Progenitor cell of endocrine pancreas (in vitro differentiated cells): ENCODE measurements at places on chromosomes 16 and 17. TPM values are rescaled to one million over a fixed set of nuclear protein-coding genes. Genes with fewer than 3 reads are reported as not detected.

Gene CFAP119
- 19.3 and 22.2 TPM in 2 replicates for total RNA-seq

DNA sequence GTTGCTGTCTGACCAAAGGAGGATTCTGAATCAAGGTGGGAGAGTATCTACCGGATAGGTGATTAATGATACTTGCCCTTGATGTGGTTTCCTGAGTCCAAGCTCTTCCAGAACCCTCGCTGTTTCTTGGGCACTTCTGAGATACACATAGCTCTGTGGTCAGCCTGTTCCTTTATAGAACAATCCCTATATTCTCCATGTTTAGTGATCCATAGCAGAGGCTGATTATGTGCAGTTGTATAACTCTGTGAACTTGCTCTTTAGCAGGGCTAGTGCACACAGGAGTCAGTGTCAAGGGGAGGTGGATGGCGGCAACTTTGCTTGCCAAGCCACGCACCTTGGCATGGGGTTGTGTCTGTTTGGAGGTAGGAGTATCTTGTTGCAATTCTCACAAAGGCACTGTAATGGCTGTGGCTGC, 36.1 kb downstream of the ARL4D start:
- DNase-seq = no peak

Gene TMIGD1
- total RNA-seq = not detected in 2 replicates

Gene NXPH3
- total RNA-seq = 0.20 and 0.38 TPM in 2 replicates

DNA sequence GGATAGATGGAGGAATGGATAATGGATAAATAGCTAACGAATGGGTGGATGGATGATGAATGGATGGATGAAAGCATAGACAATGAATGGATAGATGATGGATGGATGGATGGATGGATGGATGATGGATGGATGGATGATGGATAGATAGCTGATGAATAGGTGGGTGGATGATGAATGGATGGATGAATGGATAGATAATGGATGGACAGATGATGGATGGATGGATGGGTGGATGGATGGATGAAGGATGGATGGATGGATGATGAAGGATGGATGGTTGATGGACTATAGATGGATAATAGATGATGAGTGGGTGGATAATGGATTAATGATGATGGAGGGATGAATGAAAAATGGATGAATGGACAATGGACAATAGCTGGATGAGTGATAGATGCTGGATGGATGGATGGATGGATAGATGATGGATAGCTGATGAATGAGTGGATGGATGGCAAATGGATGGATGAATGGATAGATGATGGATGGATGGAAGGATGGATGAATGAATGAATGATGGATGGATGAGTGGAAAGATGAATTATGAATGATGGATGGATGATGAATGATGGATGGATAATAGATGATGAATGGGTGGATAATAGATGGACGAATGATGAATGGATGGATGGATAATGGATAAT, 239.8 kb downstream of the KATNIP start:
- no peak for DNase-seq

DNA sequence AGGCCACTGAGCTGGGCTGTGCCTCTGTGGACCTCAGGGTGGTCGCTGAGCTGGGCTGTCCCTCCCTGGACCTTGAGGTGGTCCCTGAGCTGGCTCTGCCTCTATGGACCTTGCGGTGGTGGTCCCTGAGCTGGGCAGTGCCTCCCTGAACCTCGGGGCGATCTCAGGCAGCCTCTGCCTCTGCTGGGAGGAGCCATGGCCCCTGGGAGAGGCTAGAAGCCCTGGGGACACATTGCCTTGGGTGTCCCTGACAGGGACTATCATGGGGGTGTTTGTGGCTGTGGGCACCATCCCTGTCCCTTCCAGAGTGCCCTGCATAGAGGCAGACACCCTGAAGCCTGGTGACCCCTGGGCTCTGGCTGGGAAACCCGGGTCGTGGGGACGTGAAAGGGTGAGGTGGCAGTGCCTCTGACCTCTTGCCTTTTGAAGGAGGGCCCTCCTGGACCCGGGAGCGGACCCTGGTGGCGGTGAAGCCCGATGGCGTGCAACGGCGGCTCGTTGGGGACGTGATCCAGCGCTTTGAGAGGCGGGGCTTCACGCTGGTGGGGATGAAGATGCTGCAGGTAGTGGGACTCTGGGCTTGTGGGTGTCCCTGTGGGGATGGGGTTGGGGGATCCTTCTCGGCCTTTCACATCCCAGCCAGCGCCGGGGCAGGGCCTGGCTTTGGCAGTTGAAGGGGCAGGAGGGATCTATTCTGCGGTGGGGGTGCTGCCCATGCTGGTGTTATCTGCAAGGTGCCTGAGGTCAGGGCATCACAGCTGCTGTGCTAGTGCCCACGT, 1.8 kb downstream of the NME4 start:
- no peak for DNase-seq

- no peak for DNase-seq
Observed at GRCh38 chr17:79875511-79875910, 36.3 kb upstream of the CBX4 start.

Gene KRT33A
- total RNA-seq = not detected in 2 replicates

GRCh38 chr17:73292031-73292531, 19.7 kb downstream of the CDC42EP4 start:
- DNase-seq = no peak

GRCh38 chr17:48626245-48627117, at the start of gene HOXB9:
HOXB9 (minus strand) TSS chr17:48626358; CDS start chr17:48626269, 89 bp downstream.
- DNase-seq = no peak

- DNase-seq = no peak
Observed at GRCh38 chr16:48526958-48527331, 83.0 kb downstream of the N4BP1 start.

DNA sequence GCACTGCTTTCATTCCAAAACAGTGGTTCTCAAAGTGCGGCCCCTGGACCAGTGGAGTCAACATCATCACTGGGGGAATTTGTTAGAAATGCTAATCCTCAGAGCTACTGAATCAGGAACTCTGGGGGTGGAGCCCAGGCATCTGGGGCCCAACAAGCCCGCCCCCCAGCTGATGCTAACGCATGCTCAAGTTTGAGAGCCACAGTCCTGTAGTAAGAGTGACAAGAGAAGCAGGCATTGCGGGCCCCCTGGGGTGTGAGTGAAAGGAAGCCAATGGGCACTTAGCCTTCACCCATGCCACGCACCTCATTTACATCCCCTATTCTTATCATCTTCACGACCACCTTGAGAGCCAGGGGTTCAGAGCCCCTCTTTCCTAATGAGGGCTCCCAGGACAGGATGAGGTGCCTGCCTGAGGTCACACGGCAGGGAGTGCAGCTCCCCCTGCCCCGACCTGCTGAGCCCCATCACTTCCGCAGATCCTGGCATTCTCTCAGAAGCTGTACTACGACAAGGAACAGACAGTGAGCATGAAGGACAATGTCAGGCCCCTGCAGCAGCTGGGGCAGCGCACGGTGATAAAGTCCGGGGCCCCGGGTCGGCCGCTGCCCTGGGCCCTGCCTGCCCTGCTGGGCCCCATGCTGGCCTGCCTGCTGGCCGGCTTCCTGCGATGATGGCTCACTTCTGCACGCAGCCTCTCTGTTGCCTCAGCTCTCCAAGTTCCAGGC, 9.1 kb downstream of the CA4 start:
- no peak for DNase-seq

DNA sequence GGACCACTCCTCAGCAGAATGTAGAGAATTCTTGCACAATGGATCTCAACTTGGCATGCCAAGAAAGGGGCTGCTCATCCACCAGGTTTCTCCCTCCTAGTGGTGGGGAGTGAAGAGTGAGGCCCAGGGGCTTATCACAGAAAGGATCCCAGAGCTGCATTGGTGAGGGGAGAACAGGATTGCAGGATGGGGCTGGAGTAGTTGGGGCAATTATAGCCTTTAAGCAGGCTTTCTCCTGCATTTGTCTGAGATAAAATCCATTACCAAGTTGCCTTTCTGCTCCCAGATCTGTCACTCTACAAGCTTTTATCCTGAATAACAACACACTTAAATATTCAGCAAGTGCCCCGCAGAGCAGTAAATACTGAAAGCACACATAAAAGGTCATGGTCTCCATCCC, 130.8 kb upstream of the CES5A start:
- no peak for DNase-seq

GRCh38 chr16:64993464-64993863, 128.4 kb downstream of the CDH11 start:
- DNase-seq = no peak

Gene SDR42E2
- total RNA-seq = not detected in 2 replicates

GRCh38 chr17:21031756-21032396, 10.9 kb downstream of the USP22 start:
- DNase-seq = no peak

DNA sequence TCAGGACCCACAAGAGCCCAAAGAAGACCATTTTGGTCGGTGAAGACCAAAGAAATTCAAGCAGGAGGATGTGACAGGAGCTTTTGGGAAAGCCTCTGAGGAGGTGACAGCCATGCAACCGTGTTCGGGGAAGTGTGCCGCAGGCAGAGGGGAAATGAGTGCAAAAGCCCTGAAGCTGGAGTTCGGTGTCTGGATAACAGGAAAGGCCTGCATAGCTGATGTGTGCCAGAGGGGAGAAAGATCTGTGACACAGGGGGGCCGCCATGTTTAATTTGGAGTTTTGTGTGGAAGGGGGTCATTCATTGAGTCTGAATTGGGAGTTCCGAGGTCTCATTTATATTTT, 870 bp upstream of the ZC3H7A start:
- DNase-seq = no peak

DNA sequence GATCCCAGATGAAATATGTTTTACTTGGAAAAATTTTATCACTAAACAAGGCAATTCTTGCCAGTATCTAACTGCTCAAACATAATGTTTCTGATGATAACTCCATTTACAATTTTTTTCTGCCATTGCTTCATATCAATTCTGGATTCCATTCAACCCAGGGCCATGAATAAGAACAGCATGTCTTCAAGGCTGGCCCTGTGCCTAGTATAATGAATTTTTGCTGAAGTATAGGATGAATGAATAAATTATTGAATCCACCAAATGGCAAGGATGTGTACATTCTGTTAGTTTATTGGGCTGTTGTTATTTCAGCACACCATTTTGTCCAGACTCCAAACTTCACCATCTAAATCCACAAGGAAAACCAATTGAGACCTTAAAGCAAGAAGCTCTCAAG, 414.7 kb downstream of the HS3ST3B1 start:
- DNase-seq = no peak

DNA sequence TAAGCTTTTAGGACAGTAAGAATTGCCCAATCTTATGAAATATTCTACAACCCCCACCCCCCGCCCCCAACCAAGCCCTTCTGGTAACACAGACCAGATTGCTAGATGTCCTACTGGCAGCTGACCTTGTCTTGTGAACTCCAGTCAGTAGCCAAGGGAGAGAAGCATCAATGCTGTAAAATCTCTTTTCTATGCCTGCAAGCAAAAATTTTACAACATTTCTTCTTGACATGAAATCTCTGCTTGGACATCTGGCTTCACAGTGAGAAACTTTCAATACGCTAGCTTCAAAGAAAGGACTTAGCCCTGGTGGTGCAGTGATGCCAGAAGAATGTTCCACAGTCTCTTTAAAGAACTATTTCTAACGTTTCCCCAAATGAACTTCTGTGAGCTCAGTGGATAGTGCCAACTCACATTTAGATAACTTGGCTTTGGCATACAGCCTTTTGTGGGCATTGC, 169.3 kb upstream of the AXIN2 start:
- DNase-seq = no peak

GRCh38 chr16:72727565-72727964, 320.4 kb downstream of the ZFHX3 start:
- DNase-seq = no peak

DNA sequence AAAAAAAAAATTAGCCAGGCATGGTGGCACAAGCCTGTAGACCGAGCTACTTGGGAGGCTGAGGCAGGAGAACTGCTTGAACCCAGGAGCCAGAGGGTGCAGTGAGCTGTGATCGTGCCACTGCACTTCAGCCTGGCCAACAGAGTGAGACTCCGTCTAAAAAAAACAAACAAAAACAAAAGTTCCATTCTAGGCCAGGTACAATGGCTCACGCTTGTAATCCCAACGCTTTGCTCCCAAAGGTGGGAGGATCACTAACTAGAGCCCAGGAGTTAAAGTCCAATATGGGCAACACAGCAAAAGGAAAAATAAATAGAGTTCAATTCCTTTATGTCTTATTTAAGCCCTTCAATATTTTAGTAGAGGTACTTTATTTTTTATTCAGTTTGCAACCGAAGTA, 47.5 kb downstream of the CNOT1 start:
- DNase-seq = no peak

- no peak for DNase-seq
Observed at GRCh38 chr16:89581861-89582563, 6.5 kb downstream of the CPNE7 start.

DNA sequence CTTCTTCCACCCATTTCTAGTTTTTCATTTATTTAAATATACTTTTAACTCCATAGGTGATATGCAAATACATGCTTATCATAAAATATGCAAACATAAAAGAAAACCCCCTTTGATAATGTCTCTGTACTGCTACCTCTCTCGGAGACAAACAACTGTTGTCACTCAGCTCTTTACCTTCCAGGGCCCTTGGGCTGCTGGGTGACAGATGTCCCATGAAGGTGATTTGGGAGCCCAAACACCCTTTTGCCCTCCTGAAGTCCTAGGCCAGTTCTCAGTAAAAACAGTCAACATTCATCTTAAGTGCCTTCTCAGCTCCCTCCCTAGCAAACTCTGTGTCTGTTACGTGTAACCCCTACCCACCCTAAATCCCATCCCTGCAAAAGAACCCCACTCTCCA, 37.5 kb downstream of the CHD9 start:
- no peak for DNase-seq

GRCh38 chr16:72409423-72409822, 237.5 kb upstream of the PMFBP1 start:
- no peak for DNase-seq

- no peak for DNase-seq
Observed at GRCh38 chr17:72466199-72466598, 345.4 kb downstream of the SOX9 start.

DNA sequence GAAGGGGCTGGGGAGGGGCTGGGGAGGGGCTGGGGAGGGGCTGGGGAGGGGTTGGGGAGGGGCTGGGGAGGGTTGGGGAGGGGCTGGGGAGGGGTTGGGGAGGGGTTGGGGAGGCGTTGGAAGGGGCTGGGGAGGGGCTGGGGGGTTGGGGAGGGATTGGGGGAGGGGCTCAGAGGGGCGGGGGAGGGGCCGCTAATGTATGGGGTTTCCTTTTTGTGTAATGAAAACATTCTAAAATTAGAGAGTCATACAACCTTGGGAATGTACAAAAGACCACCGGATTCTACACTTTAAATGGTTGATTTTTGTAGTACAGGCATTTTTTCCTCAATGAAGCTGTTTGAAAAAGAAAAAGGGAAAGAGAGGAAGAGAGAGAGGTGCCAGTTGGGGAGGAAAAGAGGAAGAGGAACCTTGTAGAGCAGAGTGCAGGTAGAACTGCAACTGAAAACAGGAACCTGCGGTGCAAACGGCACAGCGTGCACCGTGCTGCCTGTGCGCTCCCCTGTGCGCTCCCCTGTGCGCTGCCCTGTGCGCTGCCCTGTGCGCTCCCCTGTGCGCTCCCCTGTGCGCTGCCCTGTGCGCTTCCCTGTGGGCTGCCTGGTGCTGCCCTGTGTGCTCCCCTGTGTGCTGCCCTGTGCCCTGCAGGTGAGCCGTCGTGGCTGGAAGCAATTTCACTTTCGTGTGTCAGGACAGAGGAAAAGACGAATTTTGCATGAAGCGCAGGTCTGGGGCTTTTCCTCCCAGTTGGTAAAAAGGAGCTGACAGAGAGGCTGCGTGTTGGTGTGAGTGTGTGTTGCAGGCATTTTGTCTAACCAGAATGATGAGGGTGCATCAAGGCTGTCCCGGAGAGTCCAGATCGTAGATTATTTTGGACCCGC, 40.8 kb downstream of the METRNL start:
- no peak for DNase-seq

- DNase-seq = no peak
Observed at GRCh38 chr16:26457882-26458281, 608.8 kb upstream of the C16orf82 start.
